ENCODE measurements at places on chromosomes 12 and 14.

- no peak for DNase-seq
Observed at GRCh38 chr12:50768391-50768790, 4.5 kb downstream of the ATF1 start.

GRCh38 chr14:72790887-72791566, 102.9 kb downstream of the DPF3 start:
- DNase-seq: no peak

- no peak for DNase-seq
Observed at GRCh38 chr12:50085615-50086072, 502 bp downstream of the SMARCD1 start.

GRCh38 chr12:9864913-9865675, 4.1 kb downstream of the CLEC2B start:
- no peak for DNase-seq

DNA sequence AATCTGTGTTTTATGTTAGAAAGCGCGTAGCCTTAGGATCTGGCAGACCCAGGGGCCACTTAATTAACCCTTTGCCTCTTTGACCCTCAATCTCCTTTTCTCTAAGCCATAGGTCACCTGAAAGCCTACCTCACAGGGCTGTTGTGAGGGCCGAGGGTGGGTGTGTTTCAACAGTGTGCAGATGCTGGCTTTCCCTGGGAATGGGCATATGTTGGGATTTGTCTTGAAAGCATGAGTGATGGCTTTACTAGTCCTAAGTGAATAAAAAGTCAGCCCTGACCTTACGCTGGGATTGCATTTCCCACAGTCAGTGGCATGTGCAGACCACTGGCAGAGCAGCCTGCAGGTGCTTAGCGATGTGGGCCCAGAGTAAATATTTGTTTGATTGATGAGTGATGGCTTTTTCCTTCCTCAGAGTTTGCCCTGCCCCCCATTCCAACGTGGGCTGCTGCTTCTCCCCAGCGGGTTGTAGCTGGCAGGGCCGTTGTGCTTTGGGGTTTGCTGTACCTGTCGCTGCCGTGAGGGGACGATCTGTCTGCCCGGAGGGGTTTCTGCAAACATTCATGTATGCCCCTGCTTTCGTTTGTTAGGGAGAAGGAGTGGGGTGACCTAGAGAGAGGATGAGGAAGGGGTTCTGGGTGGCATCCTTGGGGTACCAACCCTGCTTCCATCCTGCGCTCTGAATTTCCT, 31.5 kb downstream of the MEG3 start:
- no peak for DNase-seq
